ENCODE measurements at places on chromosomes 2 and 18.

GRCh38 chr2:237060534-237061312 is 25.0 kb upstream of the COPS8 start:
- peak; percentile 36 for DNase-seq

GRCh38 chr2:147311058-147311430 is 533.8 kb upstream of the ACVR2A start:
- no peak for DNase-seq

DNA sequence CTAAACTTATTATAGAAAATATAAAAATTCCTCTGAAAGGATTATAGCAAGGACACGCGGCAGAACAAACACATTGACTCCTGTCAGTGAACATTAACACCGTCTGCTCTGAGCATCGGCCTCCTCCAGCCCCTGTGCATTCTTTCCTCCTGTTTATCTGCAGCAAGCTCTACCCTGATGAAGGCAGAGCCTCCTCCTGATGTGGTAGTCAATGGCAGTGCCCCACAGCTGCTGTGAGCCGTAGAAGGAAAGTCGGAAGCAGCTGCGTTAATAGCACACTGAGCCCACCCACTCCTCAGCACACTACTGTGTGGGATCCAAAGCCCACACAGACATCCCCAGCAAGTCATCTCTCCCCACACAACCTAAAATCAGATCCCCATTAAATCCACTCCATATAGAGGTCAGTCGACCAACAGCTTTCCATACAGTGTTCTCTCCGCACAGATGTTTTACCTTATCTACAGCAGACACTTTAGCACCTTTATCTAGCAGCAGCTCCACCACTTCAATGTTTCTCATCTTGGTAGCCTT is 41.0 kb downstream of the KIDINS220 start:
- DNase-seq, result no peak

GRCh38 chr2:73376681-73377080 is 9.0 kb upstream of the ALMS1 start:
- DNase-seq, result no peak

- no peak for DNase-seq
These were observed 35.5 kb upstream of the IGFBP5 start for GRCh38 chr2:216730871-216731270.

GRCh38 chr2:173511357-173511756 is 156.7 kb downstream of the CDCA7 start:
- DNase-seq, result no peak

DNA sequence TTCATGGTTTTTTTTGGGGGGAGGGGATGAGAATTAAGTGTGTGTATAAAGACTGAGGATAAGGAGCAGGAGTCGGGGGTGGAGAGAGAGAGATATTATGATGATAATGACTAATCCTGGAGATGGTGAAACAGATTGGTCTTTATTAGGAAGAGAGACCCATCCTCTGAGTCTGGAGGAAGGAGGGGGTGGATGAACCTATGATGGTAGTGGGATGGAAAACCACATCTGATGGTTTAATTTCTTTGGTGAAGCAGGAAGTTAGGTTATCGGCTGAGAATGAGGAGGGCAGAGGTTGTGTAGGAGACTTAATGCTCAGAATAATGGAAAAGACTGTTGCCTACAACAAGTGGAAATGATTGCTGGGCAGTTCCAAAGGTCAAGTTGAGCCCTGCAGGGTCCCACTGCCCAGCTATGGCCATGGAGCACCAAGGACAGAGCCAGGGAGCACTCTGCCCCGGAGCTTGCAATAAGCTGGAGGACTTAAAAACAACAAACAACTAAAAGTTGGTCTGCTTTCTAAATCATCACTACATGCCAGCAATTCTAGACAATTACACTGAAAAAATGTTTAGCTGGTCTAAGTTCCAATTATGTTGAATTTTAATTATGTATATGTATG is 7.9 kb downstream of the SLC16A14 start:
- no peak for DNase-seq

DNA sequence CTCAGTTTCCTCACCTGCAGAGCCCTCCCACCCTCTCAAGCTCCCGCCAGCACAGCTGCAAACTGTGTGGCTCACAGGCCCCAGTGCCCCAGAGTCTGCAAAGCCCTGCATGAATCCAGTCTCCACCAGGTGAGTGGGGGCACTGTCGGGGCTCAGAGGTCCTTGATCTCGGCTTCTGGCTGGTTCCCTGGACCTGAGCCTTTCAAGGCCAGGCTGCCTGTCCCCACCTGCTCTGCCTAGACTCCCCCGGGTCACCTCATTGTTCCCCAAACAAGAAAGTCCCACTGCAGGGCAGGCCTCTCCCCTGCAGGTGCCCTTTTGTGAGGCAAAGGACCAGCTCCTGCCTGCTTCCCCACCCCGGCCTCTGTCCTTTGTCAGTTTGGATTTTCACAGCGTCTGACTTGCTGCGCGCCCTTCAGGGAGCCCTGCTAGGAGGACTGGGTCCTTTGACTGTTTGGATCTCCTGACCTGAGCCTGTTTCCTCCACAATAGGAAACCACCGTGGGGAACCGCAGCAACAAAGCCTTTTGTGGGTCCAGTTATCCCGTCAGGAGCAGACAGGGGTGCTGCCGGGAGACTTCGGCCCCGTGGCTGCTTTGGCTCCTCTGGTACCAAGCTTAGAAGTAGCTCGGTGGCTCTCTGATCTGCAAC is 200.5 kb upstream of the HDAC4 start:
- no peak for DNase-seq

DNA sequence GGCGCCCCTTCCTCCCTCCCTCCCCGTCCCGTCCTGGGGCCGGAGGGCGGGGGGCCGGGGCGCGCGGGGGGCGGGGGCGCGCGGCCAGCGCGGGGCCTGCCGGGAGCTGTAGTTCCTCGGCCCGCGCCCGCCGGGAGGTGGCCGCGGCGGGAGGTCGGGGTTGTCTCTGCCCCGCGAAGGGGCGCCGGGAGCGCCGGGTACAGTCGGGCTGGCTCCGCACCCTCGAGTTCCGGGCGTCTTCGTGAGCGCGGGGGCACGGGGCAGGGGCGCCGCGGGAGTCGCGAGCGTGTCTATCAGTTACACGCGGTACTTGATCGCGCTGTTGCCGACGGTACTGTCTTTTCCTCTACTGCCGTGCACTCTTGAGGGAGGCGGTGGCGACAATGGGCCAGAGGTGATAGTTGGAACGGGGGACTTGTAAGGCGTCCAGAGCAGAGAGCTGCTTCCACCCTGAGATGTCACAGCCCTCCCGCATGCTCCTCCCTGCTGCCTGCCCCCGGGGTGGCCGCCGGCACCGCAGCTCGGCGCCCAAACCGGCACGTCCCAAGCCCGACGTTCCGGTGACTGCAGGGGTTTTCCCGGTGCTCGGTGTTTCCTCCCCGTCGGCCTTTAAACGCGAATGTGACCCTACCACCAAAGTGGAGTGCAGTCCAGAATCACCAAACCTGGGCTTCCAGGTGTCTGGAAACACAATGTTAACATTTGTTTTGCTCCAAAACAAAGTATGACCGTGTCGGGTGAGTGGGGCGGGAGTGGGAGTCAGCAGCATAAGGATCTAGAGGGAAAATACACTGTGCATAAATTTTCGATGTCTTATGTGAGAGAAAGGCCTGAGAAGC is at the start of gene PRKD3:
PRKD3 (minus strand) TSS at position 48 of the 839 bp plus-strand sequence. CDS start 8,309 bp downstream, outside the sequence.
- DNase-seq, result peak; percentile 39

DNA sequence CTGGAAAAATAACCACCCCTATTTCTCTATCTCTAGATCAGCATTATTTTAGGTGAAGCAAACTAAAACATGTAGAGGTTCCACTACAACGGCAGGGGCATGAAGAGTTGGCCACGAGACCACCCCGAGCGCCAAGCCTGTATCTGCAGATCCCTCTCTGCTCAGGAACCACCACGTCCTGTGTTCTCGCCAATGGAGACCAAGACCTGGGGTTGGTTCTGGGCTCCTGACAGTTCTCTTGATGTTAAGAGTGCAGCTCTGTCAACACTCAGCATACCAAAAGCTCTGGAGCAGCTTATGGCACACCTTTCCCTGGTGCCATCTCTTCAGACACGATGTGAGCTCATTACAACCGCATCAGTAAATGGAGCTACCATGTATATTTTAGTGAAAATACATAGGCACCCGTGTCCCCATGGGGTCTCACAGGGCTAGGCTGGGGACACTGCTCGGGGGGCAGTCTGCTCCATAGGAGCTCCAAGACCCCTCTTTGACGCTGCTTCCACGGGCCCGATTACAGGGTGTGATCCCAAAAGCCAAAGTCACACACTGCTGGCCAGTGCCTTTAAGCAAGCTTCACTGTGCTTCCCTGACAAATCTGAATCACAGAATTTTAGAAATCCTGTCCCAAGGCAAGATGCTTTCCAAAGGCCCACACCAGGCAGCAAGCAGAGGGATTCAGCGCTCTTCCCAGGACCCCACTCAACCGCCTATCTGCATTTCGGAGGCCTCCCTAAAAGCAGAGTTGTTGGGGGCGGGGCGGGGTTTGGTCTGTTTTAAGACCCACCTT is 72.2 kb downstream of the EMILIN2 start:
- DNase-seq, result no peak

- DNase-seq, result no peak
These were observed 124.2 kb downstream of the FSIP2 start for GRCh38 chr2:185862657-185863398.

DNA sequence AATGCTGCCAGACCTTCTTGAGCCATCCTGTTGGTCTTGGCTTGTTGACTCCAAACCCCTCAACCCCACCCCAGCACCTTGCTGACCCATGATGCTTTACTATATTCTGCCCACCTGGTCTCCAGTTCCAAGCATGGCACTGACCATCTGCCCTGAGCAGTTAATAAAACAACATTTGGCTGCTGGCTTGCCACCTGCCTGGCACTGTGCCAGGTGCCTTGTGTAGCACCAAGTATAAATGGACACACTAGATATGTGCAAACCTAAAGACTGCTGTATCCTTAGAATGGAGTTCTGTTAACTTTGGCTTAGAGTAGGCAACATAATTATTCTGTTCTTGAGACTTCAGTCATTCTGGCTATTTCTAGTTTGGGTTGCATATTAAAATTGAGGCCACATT is 91.4 kb downstream of the ACSL3 start:
- DNase-seq, result peak; percentile 80

GRCh38 chr2:235247001-235247400 is 246.8 kb upstream of the AGAP1 start:
- DNase-seq, result no peak

- no peak for DNase-seq
These were observed 38.8 kb downstream of the GALM start for GRCh38 chr2:38704664-38705063.

DNA sequence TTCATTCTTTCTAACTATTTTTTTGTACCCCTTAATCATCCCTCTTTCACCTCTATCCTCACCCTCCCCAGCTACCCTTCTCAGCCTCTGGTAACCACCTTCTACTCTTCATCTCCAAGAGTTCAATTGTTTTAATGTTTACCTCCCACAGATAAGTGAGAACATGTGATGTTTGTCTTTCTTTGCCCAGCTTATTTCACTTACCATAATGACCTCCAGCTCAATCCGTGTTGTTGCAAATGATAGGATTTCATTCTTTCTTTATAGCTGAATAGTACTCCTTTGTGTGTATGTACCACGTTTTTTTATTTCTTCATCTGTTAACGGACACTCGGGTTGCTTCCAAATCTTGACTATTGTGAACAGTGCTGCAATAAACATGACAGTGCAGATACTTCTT is 22.1 kb upstream of the TMEM37 start:
- DNase-seq, result no peak
